H1 (cell line): ENCODE measurements at places on chromosomes 13 and 19.

- no peaks in the 10 kb centered on the region; the same call in 1 of the 2 replicates for H3K36me3 ChIP-seq
- H3K27ac ChIP-seq: no peak overlapping the region
- DNase-seq: no peak
Measured at GRCh38 chr13:112531263-112531794, 56.6 kb downstream of the TUBGCP3 start.

DNA sequence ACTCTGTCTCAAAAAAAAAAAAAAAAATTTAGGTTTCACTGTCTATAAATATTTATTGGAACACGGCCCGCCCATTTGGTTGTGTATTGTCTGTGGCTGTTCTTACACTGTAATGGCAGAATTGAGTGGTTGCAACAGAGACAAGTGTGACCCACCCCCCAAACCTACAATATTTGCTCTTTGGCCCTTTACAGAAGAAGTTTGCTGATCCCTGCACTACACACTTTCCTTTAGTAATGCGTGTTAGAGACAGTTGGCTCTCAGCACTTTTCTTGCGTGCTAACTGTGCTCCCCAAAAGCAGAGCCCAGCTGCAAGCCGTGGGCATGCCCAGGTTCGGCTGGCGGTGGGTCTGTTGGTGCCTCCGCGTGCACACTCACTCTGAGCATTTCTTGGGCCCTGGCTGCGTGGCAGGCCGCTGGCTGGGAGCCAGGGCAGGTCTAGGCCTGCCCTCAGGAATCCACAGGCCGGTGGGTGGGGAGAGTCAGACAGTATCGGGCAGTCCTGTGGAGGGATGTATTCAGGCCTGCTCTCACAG lies 72.6 kb downstream of the SIPA1L3 start:
- H3K27ac ChIP-seq: peak overlapping the region; percentile 28; the same call in 1 of the 2 replicates
- no peaks in the 10 kb centered on the region for H3K27me3 ChIP-seq
- no peaks in the 10 kb centered on the region for H3K36me3 ChIP-seq
- DNase-seq: no peak

DNA sequence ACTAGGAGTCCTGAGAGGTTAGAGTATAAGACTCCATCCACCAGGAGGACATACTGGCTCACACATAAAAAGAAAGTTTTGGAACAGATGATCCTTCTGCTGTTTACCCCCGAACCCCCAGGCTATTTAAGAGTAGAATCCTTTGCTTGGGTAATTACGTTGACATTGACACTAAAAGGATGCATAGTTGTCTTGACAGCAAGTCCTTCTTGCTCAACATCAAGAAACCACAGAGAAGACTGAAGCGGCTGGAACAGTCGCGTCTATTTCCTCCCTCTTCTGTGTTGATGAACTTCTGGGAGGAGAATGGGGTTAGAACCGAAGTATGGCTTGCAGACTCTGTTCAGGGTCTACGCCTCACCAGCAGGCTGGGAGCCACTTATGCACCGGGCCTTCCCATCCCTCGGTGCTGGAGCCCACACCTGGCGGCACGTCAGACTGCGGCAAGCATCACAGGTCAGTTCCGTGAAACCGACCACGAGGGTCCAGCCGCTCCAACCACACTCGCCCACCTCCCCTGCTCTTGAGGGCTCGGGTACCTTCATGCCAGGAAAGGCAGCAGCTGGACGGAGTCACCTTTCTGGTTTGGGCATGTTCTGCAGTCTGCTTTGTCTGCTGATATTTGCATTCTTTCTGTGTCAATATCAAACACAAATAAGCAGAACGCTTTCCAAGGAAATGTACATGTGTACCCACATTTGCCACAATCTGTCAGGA lies 42.4 kb upstream of the RANBP3 start:
- H3K4me1 ChIP-seq: no peaks in the 10 kb centered on the region
- H3K4me3 ChIP-seq: no peak overlapping the region
- no peak overlapping the region for H3K27ac ChIP-seq
- H3K36me3 ChIP-seq: no peaks in the 10 kb centered on the region
- H3K27me3 ChIP-seq: no peaks in the 10 kb centered on the region

GRCh38 chr13:40662866-40663265 lies 3.6 kb downstream of the FOXO1 start:
- H3K27me3 ChIP-seq: no peaks in the 10 kb centered on the region
- H3K4me1 ChIP-seq: peaks cover 10% of the 10 kb centered on the region
- peak overlapping the region; percentile 91; the same call in 1 of the 2 replicates for H3K4me3 ChIP-seq
- no peak overlapping the region for H3K27ac ChIP-seq
- no peak for DNase-seq
- H3K36me3 ChIP-seq: no peaks in the 10 kb centered on the region

GRCh38 chr19:56949626-56950025 lies 109.1 kb upstream of the PEG3 start:
- DNase-seq: no peak
- no peak overlapping the region for H3K27ac ChIP-seq
- H3K4me3 ChIP-seq: no peak overlapping the region

DNA sequence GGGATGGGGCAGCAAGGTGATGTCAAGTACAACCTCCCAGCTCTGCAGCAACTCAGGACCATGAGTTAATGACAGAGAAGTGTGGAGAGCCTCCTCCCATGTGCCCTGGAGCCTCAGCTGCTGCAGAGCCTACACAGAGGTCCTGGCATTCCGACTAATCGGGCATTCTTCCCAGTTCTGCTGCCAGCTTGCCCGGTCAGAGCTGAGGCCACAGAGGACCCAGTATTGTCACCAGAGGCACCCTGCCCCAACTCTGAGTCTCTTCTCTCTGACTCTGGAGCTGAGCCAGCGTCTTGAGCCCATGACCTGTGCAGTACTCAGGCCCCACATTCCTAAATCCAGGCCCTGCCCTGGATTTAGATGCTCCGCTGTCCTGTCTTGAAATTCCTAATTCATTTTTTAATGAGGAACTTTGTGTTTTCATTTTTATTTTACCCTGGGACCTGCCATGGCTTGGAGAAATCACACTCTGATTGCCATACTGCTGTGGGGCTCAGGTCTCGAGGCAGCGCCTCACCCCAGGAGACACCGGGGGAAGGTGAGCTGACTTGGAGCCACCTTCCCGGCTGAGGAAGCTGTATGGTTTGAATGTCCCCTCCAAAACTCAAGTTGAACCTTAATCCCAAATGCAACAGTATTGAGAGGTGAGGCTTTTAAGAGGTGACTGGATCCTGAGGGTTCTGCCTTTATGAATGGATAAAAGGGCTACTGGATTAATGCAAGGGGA lies 144.9 kb upstream of the ZNF507 start:
- no peaks in the 10 kb centered on the region for H3K4me1 ChIP-seq
- no peaks in the 10 kb centered on the region for H3K36me3 ChIP-seq
- no peak overlapping the region for H3K4me3 ChIP-seq
- no peak overlapping the region for H3K27ac ChIP-seq

DNA sequence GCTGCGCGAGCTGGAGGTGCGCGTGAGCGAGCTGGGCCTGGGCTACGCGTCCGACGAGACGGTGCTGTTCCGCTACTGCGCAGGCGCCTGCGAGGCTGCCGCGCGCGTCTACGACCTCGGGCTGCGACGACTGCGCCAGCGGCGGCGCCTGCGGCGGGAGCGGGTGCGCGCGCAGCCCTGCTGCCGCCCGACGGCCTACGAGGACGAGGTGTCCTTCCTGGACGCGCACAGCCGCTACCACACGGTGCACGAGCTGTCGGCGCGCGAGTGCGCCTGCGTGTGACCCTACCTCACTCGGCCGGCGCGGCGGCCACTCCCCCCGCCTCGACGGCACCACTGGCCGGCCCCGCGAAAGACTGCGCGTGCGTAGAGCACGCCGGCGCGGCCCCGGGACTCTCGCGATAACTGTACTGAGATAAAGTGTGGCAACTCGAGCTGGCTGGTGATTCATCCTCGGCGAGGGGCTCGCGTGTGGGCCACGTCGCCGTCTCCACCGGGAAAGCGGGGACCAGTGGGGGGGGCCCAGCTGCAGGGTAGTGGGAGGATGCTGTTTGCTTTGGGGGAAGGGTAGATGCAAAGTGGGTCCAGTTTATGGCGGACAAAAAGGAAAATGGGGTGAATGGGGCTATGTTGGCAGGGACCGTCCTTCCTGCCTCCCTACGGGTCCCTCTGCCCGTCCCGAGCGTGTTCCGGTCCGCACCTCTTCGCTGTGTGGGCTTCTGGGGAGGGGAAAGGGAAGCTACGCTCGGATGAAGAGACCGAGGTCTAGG lies 11.4 kb downstream of the FUT6 start:
- peak; percentile 84 for DNase-seq
- peak overlapping the region; percentile 74 for H3K4me3 ChIP-seq

DNA sequence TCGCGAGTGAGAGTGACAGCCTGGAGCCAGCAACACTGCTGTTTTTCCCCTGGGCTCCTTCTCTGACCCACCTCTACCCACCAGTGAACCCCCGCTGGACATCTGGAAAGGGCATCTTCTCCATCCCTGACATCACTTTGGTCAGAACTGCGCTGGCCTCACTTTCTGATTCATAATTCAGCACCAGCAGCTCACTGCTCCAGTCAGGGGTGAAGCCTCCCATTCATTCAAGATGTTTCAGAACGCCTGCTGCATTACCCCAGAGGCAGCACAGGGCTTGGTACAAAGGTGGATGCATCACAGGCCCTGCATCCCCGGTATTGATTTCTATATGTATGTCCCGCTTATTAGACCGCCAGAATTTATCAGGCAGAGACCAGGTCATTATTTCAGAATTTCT lies 182.8 kb upstream of the TSHZ3 start:
- no peaks in the 10 kb centered on the region for H3K36me3 ChIP-seq
- no peak overlapping the region for H3K4me3 ChIP-seq
- H3K27me3 ChIP-seq: no peaks in the 10 kb centered on the region
- no peaks in the 10 kb centered on the region for H3K4me1 ChIP-seq

DNA sequence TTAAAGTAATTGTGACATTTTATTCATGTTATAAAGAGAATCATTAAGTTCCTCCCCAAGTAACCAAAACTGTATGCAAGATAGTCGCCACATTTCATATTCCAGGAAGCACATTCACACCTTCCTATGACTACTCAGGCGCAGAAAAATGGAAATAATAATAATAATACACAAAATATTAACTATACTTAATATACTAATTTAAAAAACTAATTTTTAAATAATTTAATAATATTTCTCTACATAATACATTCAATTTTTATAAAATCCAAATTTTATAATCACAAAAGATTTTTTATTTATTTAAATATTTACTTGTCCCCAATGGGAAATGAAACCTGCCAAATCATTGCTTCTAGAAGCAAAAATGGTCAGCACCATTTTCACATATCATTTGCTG lies 797.4 kb upstream of the GPC6 start:
- no peak for DNase-seq
- no peaks in the 10 kb centered on the region for H3K27me3 ChIP-seq
- H3K27ac ChIP-seq: no peak overlapping the region

DNA sequence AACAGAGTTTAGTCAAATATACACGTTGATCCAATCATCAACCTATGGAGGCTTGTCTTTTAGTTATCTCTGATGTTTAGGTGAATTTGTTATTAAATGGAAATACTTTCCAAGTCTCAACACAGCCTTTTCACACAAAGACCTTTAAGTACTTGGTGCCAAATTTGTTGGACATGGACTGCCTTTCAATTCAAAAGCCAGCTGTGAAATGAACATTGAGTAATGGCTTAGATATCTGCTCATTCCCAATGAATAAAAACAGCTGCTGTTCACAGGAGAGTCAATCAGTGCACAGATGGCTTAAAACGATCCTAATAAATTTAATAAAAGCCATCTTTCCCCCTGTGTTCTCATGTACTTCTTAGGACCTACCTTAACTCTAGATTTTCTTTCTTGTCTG lies 19.9 kb upstream of the DHRS12 start:
- peaks cover 7% of the 10 kb centered on the region for H3K4me1 ChIP-seq
- no peaks in the 10 kb centered on the region for H3K36me3 ChIP-seq
- no peaks in the 10 kb centered on the region; the same call in 1 of the 2 replicates for H3K27me3 ChIP-seq
- H3K27ac ChIP-seq: no peak overlapping the region
- DNase-seq: no peak
- no peak overlapping the region for H3K4me3 ChIP-seq

DNA sequence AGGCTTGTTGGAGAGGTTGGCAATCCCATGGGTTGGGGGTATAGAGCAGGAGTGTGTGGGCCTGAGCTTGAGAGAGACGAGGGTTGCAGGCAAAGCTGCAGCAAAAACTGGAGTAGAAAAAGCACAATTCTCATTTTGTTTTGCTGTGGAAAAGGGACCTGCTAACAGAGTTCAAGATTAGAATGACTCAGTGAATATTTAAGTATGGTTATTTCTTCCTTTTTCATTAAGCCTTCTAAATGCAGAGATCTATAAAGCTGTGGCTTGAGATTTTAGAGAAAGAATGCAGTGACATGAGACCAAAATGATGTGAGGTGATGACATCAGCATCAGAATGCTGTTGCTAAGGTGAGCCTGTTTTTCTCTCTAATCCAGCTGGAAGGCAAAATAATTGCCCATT lies 10.8 kb upstream of the MBNL2 start:
- DNase-seq: no peak
- H3K27ac ChIP-seq: no peak overlapping the region
- H3K27me3 ChIP-seq: no peaks in the 10 kb centered on the region
- H3K36me3 ChIP-seq: no peaks in the 10 kb centered on the region
- no peaks in the 10 kb centered on the region for H3K4me1 ChIP-seq

GRCh38 chr13:112652512-112653070 lies 37.2 kb upstream of the ATP11A start:
- H3K27ac ChIP-seq: no peak overlapping the region
- H3K36me3 ChIP-seq: no peaks in the 10 kb centered on the region
- no peaks in the 10 kb centered on the region for H3K27me3 ChIP-seq
- no peak overlapping the region for H3K4me3 ChIP-seq

DNA sequence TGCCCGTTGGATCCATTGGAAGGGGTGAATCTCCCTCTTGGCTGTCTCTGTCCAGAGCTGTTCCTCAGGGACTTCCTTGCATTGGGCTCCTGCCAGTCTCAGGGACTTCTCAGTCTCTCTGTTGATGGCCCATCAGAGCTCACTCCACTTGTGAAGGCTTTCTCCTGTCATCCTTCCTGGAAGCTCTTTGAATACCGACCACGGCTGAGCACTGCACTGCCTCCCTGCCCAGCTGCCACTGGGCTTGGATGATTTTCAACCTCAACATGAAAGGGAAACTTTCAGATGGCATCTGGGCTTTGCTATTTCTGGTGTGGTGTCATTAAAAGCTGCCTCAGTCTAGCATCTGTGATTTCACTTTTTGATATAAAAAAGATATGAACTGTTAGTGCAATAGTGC lies 66.1 kb upstream of the ANKRD10 start:
- H3K27ac ChIP-seq: no peak overlapping the region
- DNase-seq: no peak
- H3K36me3 ChIP-seq: no peaks in the 10 kb centered on the region
- no peaks in the 10 kb centered on the region for H3K4me1 ChIP-seq
- H3K4me3 ChIP-seq: no peak overlapping the region

GRCh38 chr13:106377341-106377740 lies 158.1 kb downstream of the EFNB2 start:
- no peak for DNase-seq
- no peaks in the 10 kb centered on the region for H3K27me3 ChIP-seq
- no peaks in the 10 kb centered on the region for H3K4me1 ChIP-seq
- H3K36me3 ChIP-seq: no peaks in the 10 kb centered on the region
- no peak overlapping the region for H3K27ac ChIP-seq

DNA sequence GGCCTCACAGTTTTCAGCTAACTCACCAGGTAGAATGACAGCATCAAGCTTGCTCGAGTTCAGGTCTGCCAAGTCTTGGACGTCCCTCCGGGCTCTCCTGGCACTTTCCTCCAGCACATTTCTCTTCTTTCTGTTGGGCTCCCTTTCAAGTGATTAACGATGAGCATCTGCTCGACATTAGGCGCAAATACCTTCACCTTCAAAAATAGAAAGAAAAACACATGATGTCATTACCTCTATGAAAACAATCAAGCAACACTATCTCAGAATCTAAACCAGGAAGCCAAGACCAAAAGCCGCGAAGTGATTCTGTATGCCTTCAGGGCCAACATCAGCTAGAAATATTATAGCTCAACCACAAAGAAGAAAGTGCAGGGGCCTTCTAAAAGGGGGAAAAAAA lies 15.4 kb upstream of the CLN5 start:
- no peak overlapping the region for H3K27ac ChIP-seq
- no peak overlapping the region for H3K4me3 ChIP-seq
- H3K27me3 ChIP-seq: no peaks in the 10 kb centered on the region
